CD4-positive, alpha-beta T cell (primary cell): ENCODE measurements at places on chromosomes 1 and 21.
A peak's percentile ranks its signal among the peaks of the same experiment; 100 is the strongest.

DNA sequence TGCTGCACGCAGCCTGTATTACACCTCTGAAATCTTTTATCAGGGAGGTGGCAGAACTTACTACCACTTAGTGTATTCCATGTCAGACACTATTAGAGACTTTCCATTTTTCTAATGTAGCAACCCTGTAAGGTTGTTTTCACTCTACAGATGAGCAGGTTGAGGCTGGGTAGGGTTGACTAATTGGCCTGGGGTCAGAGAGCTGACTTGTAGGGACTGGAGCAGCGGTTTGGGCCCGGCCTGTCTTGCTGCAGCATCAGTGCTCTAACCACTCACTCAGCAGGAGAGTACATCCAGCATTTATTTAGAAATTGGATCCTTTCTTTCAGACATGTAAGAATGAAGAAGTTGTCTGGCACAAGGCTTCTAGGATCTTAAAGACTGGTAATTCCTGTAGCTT, 25.7 kb upstream of the NBL1 start:
- peaks cover 12% of the 10 kb centered on the region for H3K36me3 ChIP-seq
- H3K4me1 ChIP-seq: no peaks in the 10 kb centered on the region
- no peaks in the 10 kb centered on the region for H3K27me3 ChIP-seq
- H3K4me3 ChIP-seq: no peak overlapping the region

DNA sequence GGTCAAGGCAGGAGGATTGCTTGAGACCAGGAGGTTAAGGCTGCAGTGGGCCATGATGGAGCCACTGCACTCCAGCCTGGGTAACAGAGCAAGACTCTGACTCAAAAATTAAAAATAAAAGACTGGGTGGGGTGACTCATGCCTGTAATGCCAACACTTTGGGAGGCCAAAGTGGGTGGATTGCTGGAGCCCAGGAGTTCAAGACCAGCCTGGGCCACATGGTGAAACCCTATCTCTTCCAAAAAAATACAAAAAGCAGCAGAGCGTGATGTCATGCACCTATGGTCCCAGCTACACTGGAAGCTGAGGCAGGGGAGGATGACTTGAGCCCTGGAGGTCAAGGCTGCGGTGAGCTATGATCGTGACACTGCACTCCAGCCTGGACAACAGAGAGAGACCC, 44.4 kb upstream of the COX20 start:
- H3K36me3 ChIP-seq: no peaks in the 10 kb centered on the region
- no peak for DNase-seq
- H3K27me3 ChIP-seq: no peaks in the 10 kb centered on the region
- H3K4me3 ChIP-seq: no peak overlapping the region
- H3K27ac ChIP-seq: no peak overlapping the region
- H3K4me1 ChIP-seq: no peaks in the 10 kb centered on the region

DNA sequence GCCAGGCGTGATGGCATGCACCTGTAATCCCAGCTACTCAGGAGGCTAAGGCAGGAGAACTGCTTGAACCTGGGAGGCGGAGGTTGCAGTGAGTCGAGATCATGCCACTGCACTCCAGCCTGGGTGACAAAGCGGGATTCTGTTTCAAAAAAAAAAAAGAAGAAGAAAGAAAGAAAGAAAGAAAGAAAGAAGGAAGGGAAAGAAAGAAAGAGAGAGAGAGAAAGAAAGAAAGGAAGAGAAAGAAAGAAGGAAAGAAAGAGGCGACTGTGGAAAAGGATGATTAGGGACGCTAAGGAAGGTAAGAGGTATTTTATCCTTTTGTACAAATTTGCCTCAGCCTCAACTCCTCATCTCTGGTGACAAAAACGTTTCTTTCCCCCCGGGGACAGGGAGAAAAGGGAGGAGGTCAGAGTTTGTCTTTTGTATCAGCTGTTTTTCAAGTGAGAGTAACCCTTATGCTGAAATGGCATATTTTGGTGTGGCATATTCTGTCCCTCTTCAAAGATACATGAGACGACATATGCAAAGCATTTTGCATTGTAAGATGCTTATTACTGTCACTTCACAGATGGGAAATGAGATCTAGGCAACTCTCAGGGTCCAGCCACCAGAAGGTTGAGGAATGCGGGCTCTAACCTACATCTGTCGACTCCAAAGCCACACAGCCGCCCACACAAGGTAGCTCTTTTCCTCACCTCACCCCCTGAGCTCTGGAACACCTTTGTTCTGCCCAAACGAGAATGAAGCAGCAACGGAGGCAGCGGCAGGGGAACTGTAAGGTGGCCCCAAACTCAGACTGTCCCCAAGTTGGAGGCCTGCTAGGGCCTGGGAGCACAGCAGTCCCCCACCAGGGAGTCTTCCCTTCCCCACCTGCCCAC, 38.0 kb downstream of the NUAK2 start:
- H3K36me3 ChIP-seq: no peaks in the 10 kb centered on the region
- no peak for DNase-seq
- peak overlapping the region; percentile 90 for H3K27ac ChIP-seq
- H3K27me3 ChIP-seq: no peaks in the 10 kb centered on the region

DNA sequence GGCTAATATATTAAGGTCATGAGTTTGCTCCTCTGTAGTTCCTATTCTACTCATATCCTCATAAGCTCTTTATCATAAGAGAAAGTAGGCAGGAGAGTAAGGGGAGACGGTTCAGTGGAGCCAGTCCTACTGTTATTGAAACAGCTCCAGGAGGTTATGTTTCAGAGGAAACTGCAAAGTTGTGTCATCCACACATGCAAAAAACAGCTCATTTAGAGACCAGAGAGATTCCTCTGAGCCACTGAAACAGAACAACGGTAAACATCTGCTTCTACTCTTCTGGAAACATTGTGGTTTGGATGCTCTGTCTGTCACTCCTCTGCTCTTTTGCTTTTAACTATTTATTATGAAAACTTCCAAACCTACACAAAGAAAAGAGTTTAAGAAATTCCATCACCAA, 66.3 kb upstream of the PPP2R5A start:
- no peaks in the 10 kb centered on the region for H3K27me3 ChIP-seq
- no peak for DNase-seq
- H3K36me3 ChIP-seq: no peaks in the 10 kb centered on the region
- no peak overlapping the region for H3K4me3 ChIP-seq
- no peak overlapping the region for H3K27ac ChIP-seq

- peaks cover 39% of the 10 kb centered on the region for H3K27me3 ChIP-seq
- no peak for DNase-seq
- H3K4me3 ChIP-seq: peak within 1 kb of the TSS; percentile 42
- no peaks in the 10 kb centered on the region for H3K36me3 ChIP-seq
- no peak within 1 kb of the TSS for H3K27ac ChIP-seq
- H3K4me1 ChIP-seq: peaks cover 17% of the 10 kb centered on the region
These were observed at the start of gene PCP4L1 for GRCh38 chr1:161258439-161259344. Gene PCP4L1 (plus strand): TSS chr1:161258745. CDS start chr1:161258975, 230 bp downstream.
